ENCODE measurements at places on chromosomes 12 and 14. TPM values are rescaled to one million over a fixed set of nuclear protein-coding genes. Genes with fewer than 3 reads are reported as not detected.

Gene ARHGAP9
- total RNA-seq: 52.0 TPM

GRCh38 chr12:48972952-48973483 lies 1.5 kb upstream of the WNT10B start:
- DNase-seq: no peak
- H3K4me3 ChIP-seq: no peak overlapping the region
- H3K36me3 ChIP-seq: no peaks in the 10 kb centered on the region

- no peak for DNase-seq
- no peak overlapping the region for H3K4me3 ChIP-seq
- H3K4me1 ChIP-seq: no peaks in the 10 kb centered on the region
- H3K27me3 ChIP-seq: no peaks in the 10 kb centered on the region
- H3K36me3 ChIP-seq: no peaks in the 10 kb centered on the region
- no peak overlapping the region for H3K27ac ChIP-seq
Observed at GRCh38 chr12:16526693-16527092, 79.3 kb downstream of the LMO3 start.

Gene TAS2R9
- not detected for total RNA-seq

DNA sequence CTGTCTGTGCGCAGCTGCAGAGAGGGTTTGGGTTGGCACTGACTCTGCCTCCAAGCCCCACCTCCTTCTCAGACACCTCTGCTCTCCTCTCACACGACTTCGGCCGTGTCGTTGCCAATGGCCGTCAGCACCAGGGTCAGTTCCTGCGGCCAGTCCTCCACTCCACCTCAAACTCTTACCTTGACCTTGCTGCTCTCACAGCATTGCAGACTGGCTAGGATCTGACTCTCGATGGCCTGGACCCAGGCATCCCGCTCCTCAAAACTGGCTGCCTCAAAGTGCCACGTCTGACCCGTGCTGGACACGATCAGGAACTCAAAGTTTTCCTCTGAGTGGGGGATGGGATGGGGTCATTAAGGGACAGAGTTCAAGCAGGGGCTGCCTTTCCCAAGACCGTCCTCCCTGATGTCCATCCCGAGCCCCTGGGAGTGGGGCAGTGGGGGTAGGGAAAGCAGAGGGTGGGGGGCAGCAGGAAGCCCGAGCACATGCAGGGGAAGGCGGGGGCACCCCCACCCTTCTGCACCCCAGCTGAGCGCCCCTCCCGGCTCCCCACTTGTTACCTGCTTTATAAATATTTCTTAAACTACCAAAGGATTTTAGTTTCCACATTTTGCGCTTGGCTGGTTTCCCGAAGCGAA lies 10.7 kb downstream of the AGAP2 start:
- peak overlapping the region; percentile 64 for H3K4me3 ChIP-seq
- peaks cover 28% of the 10 kb centered on the region for H3K27me3 ChIP-seq
- DNase-seq: no peak

GRCh38 chr14:30085943-30086342 lies 158.3 kb upstream of the PRKD1 start:
- DNase-seq: no peak
- no peak overlapping the region for H3K4me3 ChIP-seq
- no peaks in the 10 kb centered on the region for H3K36me3 ChIP-seq
- no peak overlapping the region for H3K27ac ChIP-seq
- no peaks in the 10 kb centered on the region for H3K4me1 ChIP-seq

DNA sequence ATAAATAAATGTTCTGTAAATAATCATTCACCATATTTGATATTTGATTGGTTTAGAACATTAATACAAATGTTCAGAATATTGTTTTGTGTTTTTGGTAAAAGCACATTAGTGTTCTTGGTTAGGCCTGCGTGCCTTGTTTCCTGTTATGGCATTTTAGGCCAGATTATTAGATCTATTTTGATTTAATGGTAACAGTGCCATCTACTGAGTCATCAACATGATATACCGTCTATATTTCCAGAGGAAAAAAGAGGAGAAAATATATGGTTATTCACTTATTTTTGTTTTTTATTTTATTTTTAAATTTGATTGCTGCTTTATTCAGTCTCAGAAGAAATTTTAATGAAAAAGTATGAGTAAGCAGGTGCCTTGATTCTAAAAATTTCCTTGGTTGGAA lies 60.3 kb downstream of the GPHN start:
- H3K27me3 ChIP-seq: no peaks in the 10 kb centered on the region
- no peaks in the 10 kb centered on the region for H3K4me1 ChIP-seq
- no peak overlapping the region for H3K4me3 ChIP-seq
- no peaks in the 10 kb centered on the region for H3K36me3 ChIP-seq
- no peak for DNase-seq

- no peaks in the 10 kb centered on the region for H3K36me3 ChIP-seq
- H3K27ac ChIP-seq: no peak overlapping the region
- H3K4me1 ChIP-seq: peaks cover 9% of the 10 kb centered on the region
- H3K27me3 ChIP-seq: peaks cover 44% of the 10 kb centered on the region
Observed at GRCh38 chr12:54047964-54048303, 5.7 kb upstream of the HOXC4 start.

DNA sequence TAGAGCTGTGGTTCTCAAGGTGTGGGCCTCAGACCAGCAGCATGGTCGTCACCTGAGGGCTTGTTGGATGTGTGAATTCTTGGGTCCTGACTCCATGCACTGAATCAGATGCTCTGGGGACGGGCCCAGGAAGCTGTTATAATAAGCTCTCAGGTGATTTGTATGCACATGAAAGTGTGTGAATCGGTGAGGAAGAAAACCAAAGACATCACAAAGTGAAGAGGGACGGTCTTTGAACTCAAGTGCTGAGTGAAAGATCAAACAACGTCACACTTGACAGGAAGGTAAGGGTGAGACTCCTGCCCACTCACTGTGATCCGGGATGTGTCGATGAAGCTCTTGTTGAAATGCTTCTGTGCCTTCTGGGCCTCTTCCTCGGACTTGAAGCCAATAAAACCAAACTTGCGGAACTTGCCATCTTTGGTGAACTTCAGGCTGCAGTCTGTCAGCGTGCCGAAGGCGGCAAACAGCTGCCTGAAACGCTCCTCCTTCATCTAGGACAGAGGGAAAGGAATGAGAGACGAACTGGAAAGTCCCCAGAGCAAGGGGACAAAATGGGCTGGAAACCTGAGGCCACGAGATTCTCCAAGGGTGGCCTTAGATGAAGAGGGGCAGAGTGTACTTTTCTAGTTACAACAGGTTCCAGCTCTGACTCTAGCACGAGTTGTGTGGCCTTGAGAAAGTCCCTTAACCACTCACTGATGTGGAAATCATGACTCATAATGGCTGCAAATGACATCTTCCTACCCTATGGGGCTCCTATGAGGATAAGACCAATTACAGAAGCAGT lies 4.0 kb downstream of the RBM19 start:
- H3K4me3 ChIP-seq: no peak overlapping the region
- DNase-seq: no peak
- H3K36me3 ChIP-seq: no peaks in the 10 kb centered on the region
- peaks cover 4% of the 10 kb centered on the region for H3K27me3 ChIP-seq
- H3K27ac ChIP-seq: no peak overlapping the region
- H3K4me1 ChIP-seq: no peaks in the 10 kb centered on the region

Gene AICDA
- total RNA-seq: not detected

GRCh38 chr12:21144309-21144708 lies 13.3 kb downstream of the SLCO1B1 start:
- no peak overlapping the region for H3K27ac ChIP-seq
- no peaks in the 10 kb centered on the region for H3K4me1 ChIP-seq
- no peak overlapping the region for H3K4me3 ChIP-seq
- DNase-seq: no peak
- no peaks in the 10 kb centered on the region for H3K27me3 ChIP-seq

- H3K36me3 ChIP-seq: no peaks in the 10 kb centered on the region
- no peak overlapping the region for H3K4me3 ChIP-seq
- H3K27ac ChIP-seq: no peak overlapping the region
- no peak for DNase-seq
Observed at GRCh38 chr14:89025561-89026236, 201.2 kb downstream of the TTC8 start.

Gene FZD10
- not detected for total RNA-seq

- H3K27ac ChIP-seq: no peak overlapping the region
- no peaks in the 10 kb centered on the region for H3K36me3 ChIP-seq
- H3K4me1 ChIP-seq: no peaks in the 10 kb centered on the region
- H3K27me3 ChIP-seq: no peaks in the 10 kb centered on the region
- H3K4me3 ChIP-seq: no peak overlapping the region
Observed at GRCh38 chr14:52043690-52044089, 25.2 kb downstream of the NID2 start.

DNA sequence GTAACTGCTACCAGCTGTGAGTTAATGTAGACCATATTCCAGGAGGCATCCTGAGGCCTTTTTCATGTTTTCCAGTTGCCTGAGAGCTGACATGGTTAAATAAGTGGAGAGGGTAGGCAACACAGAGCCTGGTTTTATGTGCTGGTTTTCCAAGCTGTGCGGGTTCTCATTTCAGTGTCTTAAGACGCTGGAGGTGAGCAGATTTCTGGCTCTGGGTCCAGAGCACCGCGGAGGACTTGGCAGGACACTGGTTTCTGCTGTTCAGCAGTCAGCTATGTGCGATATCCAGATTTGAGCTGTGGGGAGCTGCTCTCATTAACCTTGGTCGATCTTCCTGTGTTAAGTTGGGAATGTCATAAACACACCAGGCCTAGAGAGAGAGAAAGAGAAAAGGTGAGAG lies 680.8 kb downstream of the BCL11B start:
- no peak overlapping the region for H3K27ac ChIP-seq
- no peak overlapping the region for H3K4me3 ChIP-seq
- no peaks in the 10 kb centered on the region for H3K4me1 ChIP-seq
- peaks cover 4% of the 10 kb centered on the region for H3K36me3 ChIP-seq
- peaks cover 5% of the 10 kb centered on the region for H3K27me3 ChIP-seq

- H3K27me3 ChIP-seq: peaks cover 3% of the 10 kb centered on the region
- no peak for DNase-seq
- H3K4me1 ChIP-seq: no peaks in the 10 kb centered on the region
- H3K27ac ChIP-seq: no peak overlapping the region
Observed at GRCh38 chr14:102239231-102239630, 65.7 kb downstream of the MOK start.

Gene CDK17
- 46.7 TPM for total RNA-seq

Gene ADAM21
- not detected for total RNA-seq

DNA sequence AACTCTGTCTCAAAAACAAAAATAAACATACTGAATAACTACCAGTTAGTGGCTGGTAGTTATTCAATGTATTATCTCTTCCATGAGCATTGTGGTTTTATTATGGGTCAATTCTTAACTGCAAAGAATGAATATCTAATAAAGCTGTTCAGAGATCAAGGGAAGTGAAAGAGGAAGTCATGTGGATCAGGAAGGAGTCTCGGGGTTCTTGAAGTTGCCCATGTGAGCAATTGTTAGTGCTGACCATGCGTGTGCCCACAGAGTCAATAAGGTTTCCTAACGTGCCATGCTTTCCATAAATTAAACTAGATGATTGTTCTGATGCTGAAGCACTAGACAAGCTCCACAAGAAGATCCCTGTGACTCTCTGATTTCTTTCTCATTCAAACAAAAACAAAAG lies 136.5 kb upstream of the CPSF6 start:
- no peaks in the 10 kb centered on the region for H3K4me1 ChIP-seq
- H3K27me3 ChIP-seq: peaks cover 2% of the 10 kb centered on the region
- no peaks in the 10 kb centered on the region for H3K36me3 ChIP-seq
- no peak for DNase-seq

DNA sequence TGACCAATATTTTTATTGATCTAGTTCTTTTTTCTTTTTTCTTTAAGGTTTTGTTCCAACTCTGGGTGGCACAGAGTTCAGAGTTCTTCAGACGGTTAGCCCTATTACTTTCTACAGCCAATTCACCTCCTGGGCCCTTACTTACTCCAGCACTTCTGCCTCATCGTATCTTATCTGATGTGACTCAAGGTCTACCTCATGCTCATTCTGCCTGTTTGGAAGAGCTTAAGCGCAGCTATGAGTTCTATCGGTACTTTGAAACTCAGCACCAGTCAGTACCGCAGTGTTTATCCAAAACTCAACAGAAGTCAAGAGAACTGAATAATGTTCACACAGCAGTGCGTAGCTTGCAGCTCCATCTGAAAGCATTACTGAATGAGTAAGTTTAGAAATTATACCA lies 64.7 kb downstream of the VEZT start:
- no peaks in the 10 kb centered on the region for H3K27me3 ChIP-seq
- no peak for DNase-seq
- no peaks in the 10 kb centered on the region for H3K36me3 ChIP-seq
- no peak overlapping the region for H3K4me3 ChIP-seq
- H3K27ac ChIP-seq: no peak overlapping the region

GRCh38 chr12:3748620-3749019 lies 4.3 kb downstream of the CRACR2A start:
- no peak for DNase-seq
- peaks cover 4% of the 10 kb centered on the region for H3K36me3 ChIP-seq
- H3K27ac ChIP-seq: no peak overlapping the region
- no peak overlapping the region for H3K4me3 ChIP-seq

DNA sequence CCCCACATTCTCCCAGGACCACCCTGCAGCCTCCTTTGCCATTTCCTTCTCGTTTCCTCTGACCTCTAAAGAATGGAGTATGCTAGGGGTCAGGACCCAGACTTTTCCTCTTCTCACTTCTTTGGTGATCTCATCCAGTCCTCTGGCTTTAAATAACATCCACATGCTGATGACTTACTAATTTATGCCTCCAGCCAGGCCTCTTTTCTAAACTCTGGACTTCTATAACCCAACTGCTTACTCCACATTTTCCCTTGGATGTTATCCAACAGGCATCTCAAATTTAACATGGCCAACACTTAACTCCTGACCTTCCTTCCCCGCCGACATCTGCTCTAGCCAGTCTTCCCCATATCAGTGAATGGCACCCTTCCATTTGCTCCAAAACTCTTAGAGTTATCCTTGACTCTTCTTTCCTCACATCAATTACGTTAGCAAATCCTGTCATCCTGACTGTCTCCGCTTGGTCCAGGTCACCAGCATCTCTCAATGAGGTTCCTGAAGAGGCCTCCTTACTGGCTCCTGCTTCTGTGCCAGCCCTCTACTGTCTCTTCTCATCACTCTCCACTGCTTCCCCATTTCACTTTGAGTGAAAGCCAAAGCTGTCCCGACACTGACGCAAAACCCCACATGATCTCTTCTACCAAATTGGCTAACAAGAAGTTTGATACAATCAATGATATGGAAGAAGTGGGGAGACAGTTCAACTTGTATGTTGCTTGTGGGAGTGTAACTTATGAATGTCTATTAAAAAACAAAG lies 42.7 kb downstream of the TMBIM6 start:
- no peak overlapping the region for H3K4me3 ChIP-seq
- H3K27me3 ChIP-seq: peaks cover 2% of the 10 kb centered on the region
- H3K4me1 ChIP-seq: no peaks in the 10 kb centered on the region
- DNase-seq: no peak

- no peaks in the 10 kb centered on the region for H3K27me3 ChIP-seq
- H3K4me3 ChIP-seq: no peak overlapping the region
- H3K36me3 ChIP-seq: no peaks in the 10 kb centered on the region
- H3K4me1 ChIP-seq: no peaks in the 10 kb centered on the region
- DNase-seq: no peak
Observed at GRCh38 chr12:28844718-28845117, 304.4 kb upstream of the FAR2 start.

- H3K36me3 ChIP-seq: no peaks in the 10 kb centered on the region
- no peaks in the 10 kb centered on the region for H3K27me3 ChIP-seq
- H3K4me3 ChIP-seq: no peak overlapping the region
- no peak overlapping the region for H3K27ac ChIP-seq
- H3K4me1 ChIP-seq: no peaks in the 10 kb centered on the region
- DNase-seq: no peak
Observed at GRCh38 chr12:59076622-59077021, 156.3 kb upstream of the LRIG3 start.

- H3K27ac ChIP-seq: no peak overlapping the region
- H3K27me3 ChIP-seq: no peaks in the 10 kb centered on the region
- H3K36me3 ChIP-seq: no peaks in the 10 kb centered on the region
- DNase-seq: no peak
- no peak overlapping the region for H3K4me3 ChIP-seq
- H3K4me1 ChIP-seq: peaks cover 19% of the 10 kb centered on the region
Observed at GRCh38 chr14:103393676-103394626, 8.7 kb downstream of the MARK3 start.

All from glutamatergic neuron (in vitro differentiated cells).